ENCODE measurements at places on chromosomes 3 and 15.

DNA sequence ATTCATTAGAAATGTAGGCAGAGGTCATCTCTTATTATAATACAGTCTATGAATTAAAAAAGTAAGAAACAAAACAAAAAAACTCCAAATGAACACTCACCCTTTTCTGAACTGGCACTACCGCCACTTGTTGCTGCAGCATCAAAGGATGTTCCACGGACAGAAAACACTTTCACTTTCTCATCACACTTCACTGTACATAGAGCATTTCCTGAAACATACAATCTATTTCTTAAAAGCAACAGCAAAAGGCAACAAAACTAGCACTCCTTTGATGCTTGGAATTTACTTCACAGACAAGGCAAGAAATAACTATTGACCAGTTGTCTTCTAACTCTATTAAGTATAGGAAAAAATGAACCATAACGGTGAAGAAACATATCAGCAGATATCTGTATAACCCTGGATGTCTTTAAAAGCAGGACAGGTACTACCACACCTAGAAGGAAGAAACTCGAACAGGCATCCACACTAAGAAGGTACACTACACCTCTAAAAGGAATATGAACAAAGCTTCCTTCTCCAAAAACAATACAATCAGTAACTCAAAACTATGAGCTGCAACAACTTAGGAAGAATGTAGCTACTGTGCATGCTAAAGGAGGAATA lies 24.9 kb downstream of the ETFA start:
- no peak for DNase-seq

DNA sequence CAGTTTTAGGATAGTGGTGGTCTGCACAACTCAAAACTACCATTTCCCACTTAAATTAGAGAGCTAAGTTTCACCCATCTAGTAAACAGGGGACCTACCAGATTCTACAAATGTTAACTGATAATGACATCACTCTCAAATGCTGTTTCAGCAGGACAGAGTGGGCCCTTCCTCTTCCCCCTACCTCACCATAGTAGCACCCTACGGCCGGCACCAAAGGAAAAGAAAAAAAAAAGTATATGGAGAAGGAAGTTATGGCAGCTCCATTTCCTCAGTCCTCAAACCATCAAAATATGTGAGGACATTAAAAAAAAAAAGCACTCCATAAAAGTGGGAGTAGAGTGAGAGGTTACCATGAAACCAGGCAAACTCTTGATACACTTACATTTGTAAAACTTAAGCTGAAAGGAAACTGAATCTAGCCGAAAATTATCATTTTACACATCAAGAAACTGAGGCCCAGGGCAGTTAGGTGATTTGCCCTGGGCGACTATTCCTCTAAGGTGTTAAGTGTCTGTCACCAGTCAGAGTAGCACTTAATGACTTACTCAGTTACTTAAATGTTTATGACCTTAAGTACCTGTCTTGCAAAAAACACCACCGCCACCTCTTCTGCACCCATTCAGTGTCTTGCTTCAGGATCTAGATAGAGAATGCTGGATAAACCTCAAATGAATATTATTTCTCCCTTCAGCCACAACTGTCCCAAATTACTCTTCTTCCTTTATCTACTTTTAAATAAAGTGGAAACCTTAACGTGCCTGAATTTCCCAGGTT lies 2.7 kb downstream of the MSL2 start:
- no peak for DNase-seq

DNA sequence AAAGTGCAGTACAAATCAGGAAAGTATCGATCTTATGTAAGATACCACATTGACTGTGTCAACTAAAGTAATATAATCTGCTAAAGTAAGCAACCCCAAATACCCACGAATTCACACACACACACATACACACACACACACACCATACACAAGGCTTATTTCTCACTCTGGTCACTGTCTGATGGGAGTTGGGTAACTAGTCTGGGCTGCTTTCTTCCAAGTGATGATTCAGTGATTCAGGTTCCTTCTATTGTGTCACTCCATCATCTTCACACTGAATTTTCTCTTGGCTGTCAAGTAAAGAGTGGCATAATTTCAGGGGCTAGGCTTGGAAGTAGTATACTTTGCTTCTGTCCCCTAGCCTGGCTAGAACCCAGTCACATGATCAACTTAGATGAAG lies 104.8 kb upstream of the CCDC54 start:
- DNase-seq: no peak

DNA sequence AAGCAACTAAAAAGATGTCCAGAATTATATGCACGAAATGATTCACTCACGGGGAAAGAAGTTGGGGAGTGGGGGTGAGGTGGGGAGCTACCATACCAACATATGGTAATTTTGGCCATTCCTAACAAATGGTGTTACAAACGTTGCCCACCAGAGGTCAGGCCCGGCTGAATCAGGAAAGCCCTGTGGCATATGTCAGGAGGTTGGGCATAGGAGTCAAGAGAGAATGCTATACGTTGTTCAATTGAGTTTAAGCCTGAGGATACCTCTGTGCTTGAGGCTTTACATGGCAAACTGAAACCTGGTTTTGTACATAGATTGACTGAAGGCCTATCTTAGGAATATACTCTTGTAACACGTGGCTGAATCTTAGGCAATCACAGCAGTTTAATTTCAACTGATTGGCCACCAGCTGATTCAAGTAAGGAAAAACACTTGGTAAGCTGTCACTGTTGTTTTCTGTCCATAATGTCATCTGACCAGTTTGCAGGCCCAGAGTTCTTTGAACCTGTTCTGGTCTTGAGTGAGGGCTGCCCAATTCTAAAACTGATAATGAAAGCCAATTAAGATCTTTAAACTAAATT lies 23.4 kb upstream of the SLC2A2 start:
- DNase-seq: peak; percentile 73

- no peak for DNase-seq
Observed at GRCh38 chr15:82313446-82313845, 35.8 kb downstream of the GOLGA6L10 start.
